Activated naive CD8-positive, alpha-beta T cell treated with anti-CD3 and anti-CD28 coated beads for 36 hours (primary cell): ENCODE measurements at places on chromosomes 16 and 17.

DNA sequence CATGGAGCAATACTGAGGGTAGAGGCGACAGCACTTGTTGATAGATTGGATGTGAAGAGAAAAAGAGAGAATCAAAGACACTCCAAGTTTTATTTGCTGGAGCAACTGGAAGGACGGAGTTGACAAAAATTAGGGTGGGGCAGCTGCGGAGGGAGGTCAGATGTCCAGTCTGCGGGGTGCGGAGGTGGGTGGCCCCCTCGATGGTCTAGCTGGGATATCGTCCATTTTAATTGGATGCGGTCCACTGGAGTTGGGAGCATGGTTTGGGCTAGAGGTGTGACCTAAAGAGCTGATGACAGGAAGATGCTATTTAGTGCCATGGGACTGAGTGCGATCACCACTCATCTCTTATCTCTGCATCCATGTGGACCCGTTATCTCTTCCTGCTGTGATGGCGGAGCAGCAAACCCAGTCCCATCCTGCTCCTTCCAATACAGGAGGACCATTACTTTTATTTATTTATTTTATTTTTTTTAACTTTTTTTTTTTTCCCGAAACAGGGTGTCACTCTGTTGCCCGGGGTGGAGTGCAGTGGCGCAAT is 48.3 kb upstream of the CBX4 start:
- DNase-seq: no peak

DNA sequence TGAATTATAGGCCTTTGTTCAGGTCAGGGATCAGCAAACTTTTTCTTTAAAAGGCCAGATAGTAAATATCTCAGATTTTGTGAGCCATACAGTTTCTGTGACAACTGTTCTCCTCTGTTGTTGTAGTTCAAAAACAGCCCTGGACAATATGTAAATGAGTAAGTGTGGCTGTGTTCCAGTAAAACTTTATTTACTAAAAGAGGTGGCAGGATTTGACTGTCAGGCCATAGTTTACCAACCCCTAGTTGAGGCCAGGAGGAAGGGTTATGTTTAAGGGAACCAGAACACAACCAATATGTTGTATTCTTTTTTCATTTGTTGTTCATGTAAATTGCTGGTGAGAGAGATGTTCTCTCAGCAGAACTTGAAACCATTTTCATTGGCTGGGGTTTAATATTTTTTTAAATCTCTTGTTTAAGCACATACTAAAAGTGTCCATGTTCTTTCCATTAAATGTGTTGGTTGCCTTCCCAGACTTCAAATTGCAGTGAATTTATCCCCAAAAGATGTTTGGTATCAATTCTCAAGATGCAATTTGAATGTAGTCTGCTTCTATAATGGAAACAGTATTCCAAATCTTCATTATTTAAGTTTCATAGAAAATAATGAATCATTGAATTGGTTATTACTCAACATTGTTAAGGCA is 260.3 kb downstream of the FTO start:
- no peak for DNase-seq

GRCh38 chr16:14310519-14310991 is 239.4 kb downstream of the MRTFB start:
- no peak for DNase-seq

- no peak for DNase-seq
Measured at GRCh38 chr16:81453091-81453728, 8.6 kb downstream of the CMIP start.

DNA sequence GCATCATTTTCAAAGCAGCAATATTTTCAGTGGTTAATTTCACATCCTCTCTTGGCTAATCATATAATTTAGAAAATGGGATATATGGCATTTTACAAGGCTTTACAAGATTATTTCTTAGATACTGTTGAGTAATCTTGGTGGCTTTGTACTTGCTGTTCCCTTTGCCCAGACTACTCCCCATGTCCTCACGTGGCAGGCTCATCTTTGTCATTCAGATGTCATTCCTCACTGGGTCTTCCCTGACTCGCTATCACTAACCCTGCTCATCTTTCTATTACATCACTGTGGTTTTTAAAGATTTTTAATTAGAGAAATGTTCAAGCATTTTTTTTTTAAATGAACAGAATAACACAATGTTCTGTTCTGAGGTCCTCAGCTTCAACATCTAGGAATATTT is 240.0 kb upstream of the IRX5 start:
- DNase-seq: no peak

DNA sequence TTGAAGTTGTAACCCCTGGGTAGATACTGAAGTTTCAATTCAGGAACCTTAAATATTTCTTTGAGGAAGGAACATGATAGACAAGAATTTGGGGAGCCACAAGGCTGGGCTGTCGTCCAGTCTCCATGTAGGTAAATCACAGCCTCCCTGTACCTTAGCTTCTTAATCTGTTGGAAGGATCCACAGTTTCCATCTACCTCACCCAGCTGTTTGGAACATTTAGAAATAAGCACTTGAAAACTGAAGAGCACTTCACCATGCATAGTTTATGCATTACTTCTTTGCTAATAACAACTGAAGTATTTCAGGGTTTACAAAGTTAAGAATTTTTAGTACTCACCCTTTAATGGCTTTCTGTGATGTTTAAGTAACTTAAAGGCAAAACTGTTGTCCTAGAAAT is 17.2 kb downstream of the TXNDC11 start:
- no peak for DNase-seq
